ENCODE measurements at places on chromosomes 1 and 21.
A peak's percentile ranks its signal among the peaks of the same experiment; 100 is the strongest.

DNA sequence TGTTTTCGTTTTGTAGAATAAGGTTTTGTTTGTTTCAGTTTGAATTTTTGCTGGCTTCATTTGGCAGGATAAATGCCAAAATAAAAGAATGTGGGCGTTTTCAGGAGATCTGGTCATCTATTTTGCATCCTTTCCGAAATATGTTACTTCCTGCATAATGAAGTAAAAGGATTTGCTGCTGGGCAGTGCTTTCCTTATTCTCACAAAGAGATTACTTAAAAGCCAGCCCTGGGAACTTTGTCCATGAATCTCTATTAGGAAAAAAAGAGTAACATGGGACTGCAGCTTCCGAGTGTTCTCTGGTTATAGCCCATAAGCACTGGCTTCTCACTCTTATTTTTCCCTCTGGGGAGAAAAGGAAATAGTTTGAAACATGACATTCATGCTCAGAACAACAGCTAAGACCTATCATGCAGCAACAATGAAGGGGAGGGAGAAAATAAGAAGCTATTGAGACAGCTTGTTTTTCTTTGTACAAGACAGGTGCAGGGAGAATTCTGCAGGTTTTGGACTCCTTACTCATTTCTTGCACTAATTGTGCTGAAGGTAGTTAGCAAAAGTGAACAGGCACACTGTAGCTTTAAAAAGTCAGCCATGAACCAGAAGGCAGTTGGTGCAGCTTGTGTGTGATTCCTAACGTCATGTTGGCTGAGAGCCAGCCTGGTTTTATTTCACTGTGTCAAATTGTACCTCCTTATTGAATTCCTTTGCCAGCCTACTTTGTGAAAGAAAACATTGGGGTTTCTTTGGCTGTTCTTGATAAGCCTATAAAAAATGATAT, at the start of gene SAMD13:
SAMD13 (plus strand) TSS at position 705 of the 781 bp plus-strand sequence. CDS start 1,527 bp downstream, outside the sequence.
- peak; percentile 53 for DNase-seq

DNA sequence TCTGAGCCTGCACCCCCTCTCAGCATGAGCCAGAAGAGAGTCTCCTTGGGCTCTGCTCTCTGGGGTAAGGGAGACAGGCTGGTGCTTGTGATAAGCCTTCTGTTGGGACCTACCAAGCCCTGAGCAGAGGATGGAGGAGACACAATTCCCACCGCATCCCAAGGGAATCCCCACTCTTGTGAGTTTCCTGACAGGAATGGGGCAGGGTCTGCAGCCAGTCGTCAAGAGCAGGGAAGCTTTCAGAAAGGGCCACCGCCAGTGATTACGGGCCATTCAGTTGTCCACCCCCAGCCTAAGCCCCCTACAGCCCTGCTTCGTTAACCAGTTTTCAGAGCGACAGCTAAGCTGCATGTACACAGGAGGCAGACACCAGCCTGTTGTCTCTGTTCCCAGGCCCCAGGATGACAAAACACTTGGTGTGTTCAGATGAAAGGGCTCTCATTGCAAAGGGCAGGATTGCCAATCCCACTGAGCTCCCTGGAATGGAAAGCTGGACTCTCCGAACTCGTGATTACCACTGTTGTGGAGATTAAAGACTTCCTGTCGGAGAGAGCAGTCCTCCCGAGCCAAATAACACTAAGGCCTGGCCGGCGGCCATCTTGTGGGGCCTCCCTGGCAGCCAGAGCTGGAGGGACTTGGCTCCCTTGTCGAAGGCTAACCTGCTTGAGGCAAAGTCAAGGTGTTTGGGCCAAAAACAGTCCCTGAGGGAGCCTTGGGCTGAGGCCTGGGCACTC, 37.4 kb upstream of the SLC30A1 start:
- no peak for DNase-seq

DNA sequence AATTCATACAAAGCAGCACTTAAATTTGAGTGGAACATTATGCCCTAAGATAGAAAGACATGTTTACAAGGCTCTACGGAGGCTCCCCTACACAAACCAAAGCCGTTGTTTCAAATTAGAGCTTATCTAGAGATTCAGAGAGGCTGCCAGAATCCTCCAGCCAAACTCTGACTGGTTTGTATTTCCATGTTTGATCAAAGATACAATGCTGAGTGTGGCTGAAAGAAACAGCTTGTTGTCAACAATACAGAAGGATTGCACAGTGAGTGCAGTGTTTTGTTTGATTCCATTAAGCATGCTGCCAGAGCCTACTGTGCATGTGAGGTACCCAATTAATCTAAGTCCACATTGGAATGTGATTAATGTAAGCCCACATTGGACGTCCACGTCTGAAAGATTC, 402.7 kb downstream of the DISC1 start:
- no peak for DNase-seq

GRCh38 chr1:37822906-37823815, 15.2 kb upstream of the YRDC start:
- DNase-seq: no peak

DNA sequence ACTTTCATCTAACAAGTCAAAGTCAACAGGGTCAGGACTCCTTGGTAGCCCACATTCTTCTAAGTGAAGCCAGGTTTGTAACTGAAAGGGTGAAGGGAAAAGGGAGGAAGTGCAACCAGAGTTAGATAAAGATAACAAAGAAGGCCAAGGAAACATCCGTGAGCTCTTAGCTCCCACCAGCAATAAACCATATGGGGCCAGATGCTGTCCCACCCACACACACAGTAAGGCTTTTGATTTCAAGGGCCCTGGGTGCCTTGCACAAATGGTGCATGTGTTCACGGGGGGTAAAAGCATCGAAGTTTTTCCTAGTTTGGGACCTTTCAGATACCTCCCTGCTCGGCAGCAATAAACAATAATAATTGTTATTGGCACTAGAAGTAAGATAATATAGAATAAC, 5.1 kb upstream of the TIAM1 start:
- DNase-seq: no peak

DNA sequence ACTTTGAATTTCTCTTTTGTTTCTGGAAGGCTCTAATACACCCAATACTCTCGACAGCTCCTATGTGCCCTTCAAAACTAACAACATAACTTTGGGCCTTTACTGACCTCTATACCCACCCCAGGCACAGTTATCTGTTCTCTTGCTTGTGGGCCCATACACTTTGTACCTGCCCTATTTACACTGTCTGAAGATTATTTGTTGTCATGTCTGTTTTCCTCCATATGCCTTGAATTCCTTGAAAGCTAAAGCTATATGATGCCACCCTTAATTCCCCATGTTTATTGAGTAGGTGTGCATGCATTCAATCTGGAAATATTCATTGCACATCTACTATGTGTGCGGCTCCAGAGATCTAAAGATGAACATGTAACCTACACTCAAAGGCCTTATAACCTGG, 267.6 kb downstream of the PLPP3 start:
- DNase-seq: no peak

- DNase-seq: no peak
Measured at GRCh38 chr1:229924639-229925038, 142.4 kb upstream of the GALNT2 start.

- DNase-seq: no peak
Measured at GRCh38 chr21:37580666-37581065, 214.1 kb downstream of the DYRK1A start.

DNA sequence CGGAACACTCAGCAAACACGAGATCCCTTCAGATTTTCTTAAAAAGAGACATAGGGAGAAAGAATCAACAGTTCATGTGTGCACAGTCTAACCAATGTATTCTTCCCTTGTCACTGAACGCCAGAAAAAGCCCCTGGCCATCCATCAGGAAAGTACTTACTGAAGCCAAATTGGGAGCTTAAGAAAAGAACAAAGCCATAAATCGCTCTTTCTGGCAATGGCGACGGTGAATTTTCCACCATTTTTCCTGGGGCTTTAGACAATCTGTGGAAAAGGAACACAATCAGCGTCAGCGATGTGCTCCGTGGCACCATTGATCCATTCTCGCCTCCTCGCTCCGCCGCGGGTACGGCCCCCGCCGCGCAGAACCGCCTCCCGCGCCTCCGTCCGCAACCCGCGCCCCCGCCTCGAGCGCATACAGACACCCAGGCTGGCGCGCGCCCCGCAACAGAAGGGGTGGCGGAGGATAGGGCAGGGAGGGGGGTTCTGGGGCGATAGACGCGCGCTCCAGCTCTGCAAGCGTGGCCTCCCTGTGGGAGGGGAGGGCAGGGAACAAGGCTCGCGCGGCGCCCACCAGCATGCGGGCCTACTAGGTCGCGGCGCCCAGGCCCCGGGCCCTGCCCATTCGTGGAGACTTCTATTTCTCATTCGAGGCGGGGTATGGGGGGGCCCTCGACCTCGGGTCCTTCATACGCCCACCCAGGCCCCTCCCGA, 440 bp downstream of the PIGP start:
- DNase-seq: peak; percentile 63

DNA sequence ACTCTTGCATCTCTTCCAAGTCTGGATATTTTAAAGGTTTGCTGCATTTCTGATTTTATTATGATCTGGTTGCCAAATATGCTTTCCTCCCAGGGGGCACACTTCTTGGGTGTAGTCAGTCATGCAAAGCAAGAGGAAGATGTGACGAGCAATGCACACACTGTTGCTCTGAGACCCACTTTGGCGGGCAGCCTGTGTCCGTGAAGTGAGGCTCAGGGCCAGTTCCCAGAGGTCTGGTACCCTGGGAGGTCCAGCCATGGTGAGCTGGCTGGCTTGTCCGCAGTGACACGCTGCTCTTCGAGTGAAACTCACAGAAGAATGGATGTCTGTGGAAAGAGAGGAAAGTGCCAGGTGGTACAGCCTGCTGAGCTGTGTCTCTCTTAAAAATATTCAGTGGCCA, 52.8 kb upstream of the EDN2 start:
- DNase-seq: no peak

DNA sequence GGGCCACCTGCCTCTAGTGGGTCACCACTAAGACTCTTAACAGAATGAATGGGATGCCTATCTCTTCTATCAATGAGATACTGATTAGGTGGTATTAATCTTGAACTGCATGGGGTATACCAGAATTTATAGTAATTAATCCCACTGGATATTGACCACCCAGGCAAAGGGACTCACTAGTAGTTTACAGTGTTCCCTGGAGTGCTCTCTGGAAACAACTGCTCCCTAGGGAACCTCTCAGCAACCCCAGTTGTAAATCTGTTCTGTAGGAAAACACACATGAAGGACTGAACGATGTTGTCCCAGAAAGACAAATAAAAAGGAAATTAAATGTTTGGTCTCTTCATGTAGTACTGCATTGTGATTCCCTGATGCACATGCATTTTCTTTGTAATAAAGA, 430.5 kb downstream of the HLX start:
- DNase-seq: no peak

DNA sequence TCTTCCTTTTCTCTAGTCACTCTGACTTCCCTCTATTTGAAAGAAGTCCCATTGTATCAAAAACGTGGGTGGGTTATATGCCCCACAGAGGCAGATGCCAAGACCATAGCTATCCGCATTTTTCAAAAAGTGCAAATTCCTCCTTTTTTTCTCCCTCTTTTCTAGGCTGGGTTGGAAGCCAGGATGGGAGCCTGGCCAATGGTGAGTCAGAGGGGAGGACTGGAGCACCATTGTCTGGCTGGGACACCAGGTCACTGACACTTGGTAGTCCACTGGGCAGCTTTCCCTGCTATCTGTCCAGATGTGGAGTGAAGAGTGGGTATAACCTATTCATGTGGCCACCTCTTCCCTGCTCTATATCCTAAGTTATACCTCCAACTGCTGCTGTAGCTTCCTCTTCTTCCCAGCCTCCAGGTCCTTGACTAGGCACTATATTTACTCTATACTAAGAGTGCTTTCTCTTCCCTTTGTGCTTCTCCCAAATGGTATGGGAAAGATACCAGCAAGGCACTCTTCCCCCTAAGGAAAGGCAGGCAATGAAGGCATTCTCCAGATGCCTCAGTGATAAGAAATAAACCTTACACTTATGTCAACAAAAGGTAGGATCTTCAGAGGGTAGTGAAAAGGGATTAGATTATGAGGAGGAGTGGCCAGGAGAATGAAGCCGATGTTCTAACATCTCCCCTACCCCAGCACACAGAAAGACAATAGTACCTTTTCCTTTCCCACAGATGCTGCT, 12.9 kb downstream of the PI4KB start:
- no peak for DNase-seq

DNA sequence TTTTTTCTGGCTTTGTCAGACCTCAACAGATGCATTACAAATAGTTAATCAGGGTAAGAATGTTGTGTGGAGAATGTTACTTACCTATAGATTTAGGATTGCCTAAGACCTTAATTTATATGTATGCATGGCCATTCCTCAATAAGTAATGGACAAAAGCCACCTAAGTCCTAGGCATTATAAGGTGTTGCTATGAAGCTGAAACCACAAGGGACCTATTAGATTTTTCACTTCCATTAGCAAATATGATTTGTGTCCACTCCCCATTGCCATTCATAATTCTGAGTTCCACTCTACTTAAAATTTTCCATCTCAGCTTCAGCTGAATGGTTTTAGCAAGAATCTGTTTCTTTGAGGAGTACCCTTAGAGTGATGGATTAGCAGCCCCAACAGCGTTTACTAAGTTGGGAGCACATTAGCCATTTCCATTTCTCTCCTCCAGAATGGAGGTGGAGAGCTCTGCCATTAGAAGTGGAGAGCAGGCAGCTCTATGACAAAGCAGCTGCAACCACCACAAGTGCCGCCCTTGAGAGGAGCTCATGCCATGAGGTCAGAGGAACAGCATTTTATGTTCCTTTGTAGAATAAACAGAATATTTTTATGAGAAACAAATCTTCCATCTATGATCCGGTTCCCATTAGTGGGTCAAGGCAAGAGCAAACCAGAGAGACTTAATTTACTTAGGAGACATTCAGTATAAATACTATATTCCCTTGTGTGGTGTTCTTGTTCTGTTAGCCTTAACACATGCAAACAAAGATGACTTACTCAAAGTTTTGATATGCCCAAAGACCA, 28.9 kb upstream of the C1orf87 start:
- no peak for DNase-seq

GRCh38 chr1:165376041-165376810, 19.7 kb upstream of the LMX1A start:
- no peak for DNase-seq

DNA sequence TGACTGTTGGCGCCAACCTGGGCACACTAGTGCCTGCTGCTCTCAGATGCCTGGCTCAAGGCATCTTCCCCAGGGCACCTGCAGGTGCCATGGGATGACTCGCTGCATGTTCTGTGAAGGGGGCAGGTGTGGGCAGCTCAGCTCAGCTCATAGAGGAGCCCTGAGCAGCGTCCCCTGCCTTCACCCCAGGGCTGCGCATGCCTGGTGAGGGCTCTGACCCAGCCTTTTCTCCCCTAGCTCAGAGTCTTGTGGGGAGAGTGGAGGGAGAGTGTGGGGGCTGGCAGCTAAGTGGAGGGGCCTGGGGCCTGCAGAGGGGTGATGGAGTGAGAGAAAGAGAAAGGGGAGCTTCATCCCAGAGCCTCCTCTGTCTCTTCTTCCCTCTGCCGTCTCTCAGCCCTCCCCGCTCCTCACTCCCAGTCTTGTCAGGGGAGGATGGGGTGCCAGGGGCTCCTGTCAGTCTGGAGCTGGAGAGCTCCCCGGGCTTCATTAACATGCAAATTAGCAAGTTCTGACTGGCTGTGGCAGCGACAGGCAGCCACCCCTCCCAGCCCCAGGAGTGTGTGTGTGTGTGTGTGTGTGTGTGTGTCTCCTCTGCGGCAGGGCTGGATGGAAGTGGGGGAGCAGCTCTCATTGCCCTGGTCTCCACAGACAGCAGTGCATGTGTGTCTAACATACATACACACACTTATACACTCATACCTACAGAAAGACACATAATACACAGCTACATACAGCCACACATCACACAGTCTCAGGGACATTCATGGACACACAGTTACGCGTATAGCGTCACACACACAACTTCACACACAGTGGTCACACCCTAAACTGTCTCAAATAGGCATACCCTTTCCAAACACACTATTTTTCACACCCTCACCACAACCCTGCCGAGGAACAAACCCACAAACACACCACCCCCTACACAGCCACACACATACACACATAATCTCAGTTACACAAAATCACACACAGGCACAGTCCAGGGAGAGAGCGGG, 34.0 kb downstream of the FOXO6 start:
- no peak for DNase-seq

All from activated CD4-positive, alpha-beta T cell treated with anti-CD3 and anti-CD28 coated beads, Interleukin-2, amount 10 ng/mL, durations not matched to agents 7 days and 5 days (primary cell).